Central memory CD8-positive, alpha-beta T cell (primary cell): ENCODE measurements at places on chromosomes 5 and 9.

- no peaks in the 10 kb centered on the region for H3K36me3 ChIP-seq
- H3K4me1 ChIP-seq: no peaks in the 10 kb centered on the region
- H3K4me3 ChIP-seq: no peak overlapping the region
These were observed 20.7 kb upstream of the FANCC start for GRCh38 chr9:95338243-95338642.

DNA sequence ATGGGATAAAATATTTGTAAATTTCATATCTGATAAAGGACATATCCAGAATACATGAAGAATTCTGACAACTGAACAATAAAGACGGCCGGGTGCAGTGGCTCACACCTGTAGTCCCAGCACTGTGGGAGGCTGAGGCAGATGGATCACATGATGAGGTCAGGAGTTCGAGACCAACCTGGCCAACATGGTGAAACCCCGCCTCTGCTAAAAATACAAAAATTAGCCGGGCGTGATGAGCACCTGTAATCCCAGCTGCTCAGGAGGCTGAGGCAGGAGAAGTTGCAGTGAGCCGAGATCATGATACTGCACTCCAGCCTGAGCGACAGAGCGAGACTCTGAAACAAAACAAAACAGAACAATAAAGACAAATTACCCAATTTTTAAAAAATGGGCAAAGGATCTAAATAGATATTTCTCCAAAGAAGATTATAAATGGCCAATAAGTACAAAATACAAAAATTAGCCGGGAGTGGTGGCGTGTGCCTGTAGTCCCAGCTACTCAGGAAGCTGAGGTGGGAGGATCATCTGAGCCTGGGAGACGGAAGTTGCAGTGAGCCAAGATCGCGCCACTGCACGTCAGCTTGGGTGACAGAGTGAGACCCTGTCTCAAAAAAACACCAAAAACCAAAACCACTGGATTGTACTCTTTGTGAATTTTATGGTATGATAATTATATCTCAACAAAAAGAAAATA, 9.6 kb upstream of the NSD1 start:
- H3K27ac ChIP-seq: no peak overlapping the region
- H3K36me3 ChIP-seq: no peaks in the 10 kb centered on the region
- DNase-seq: no peak
- no peaks in the 10 kb centered on the region for H3K27me3 ChIP-seq
- peaks cover 9% of the 10 kb centered on the region for H3K4me1 ChIP-seq

DNA sequence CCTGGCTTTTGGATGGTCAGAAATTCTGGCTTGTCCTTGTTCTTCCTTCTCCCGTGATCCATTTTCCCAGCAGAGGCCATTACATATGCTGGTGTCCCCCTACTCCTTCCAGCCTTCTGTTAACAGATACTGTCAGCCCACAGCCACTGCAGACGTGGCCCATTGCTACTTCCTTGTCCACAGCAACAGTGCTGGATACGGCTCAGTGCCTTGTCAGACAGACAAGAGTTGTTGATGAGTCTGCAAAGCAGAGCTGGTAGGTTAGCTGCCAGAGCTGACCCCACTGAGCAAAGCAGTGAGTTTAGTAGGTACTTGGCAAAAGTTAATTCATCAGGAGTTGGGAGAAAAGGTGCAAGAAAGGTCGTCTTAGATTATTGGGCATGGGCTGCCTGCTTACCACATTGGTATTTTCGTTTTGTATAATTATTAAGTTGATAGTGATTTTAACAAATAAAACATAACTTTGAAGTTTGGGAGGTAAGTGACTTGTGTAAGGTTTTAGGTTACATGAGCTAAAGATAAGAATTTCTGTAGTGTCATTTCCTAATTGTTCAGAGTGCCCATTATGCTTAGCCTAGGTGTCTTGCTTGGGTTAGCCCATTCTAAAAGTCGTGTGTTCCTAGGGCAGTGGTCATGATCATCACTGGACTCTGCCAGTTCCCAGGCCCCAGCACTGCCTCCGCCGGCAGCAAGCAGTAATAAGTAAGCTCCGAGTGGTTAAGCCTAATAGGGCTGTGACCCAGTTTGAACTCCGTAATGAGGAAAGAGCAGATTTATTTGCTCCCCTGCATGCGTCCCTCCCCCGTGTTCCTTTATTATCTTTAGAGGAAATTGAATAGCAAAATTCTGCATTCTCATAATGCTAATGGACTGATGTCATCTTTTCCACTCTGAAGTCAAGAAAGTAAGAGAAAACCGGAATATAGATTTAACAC, 292.0 kb downstream of the FANCC start:
- no peak for DNase-seq
- no peak overlapping the region for H3K4me3 ChIP-seq
- no peaks in the 10 kb centered on the region for H3K4me1 ChIP-seq
- H3K27me3 ChIP-seq: no peaks in the 10 kb centered on the region
- no peak overlapping the region for H3K27ac ChIP-seq
- H3K36me3 ChIP-seq: peaks cover 2% of the 10 kb centered on the region

DNA sequence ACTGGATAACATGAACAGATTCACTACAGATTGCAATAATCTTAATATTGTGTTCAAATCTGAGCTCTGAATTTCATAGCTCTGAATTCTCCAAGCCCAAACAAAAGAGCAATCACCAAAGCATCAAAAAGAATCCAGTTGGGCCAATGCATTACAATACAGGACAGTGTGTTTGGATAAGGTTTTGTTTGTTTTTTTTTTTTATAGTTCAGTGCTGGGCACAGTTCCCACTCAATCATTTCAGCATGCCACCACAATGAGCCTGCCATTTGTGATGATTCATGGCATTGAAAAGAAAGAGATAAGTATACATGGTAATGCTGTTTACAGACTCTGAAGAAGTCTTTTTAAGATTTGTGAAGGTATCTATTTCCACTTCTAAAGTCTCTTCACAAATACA, 1.7 kb upstream of the HTR1A start:
- no peak overlapping the region for H3K27ac ChIP-seq
- H3K36me3 ChIP-seq: no peaks in the 10 kb centered on the region
- H3K27me3 ChIP-seq: peaks cover 24% of the 10 kb centered on the region
- DNase-seq: no peak

DNA sequence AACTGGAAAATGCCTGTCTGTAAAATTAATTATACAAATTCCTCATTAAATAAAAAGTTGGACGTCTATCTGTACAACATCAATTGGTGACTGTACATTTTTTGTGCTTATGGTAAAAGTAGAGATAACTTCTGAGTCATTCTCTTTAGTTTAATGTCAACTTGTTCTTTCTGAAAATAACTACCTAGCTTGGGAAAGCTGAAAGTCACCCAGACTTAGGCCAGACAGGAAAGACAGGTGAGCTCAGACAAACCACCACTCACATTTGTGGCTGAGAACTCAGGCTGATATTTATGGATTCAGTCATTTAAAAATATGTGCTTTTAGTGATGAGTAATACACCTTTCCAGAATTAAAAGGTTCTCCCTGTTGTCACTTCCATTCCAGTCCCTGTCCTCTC, 31.9 kb upstream of the ENTREP1 start:
- H3K27me3 ChIP-seq: peaks cover 28% of the 10 kb centered on the region
- no peak overlapping the region for H3K4me3 ChIP-seq
- H3K4me1 ChIP-seq: no peaks in the 10 kb centered on the region

- DNase-seq: no peak
- H3K4me3 ChIP-seq: no peak overlapping the region
- no peaks in the 10 kb centered on the region for H3K4me1 ChIP-seq
These were observed 29.2 kb downstream of the RFK start for GRCh38 chr9:76365028-76365427.

- no peaks in the 10 kb centered on the region for H3K4me1 ChIP-seq
- no peak for DNase-seq
- peaks cover 38% of the 10 kb centered on the region for H3K27me3 ChIP-seq
- no peaks in the 10 kb centered on the region for H3K36me3 ChIP-seq
- H3K4me3 ChIP-seq: no peak overlapping the region
- no peak overlapping the region for H3K27ac ChIP-seq
These were observed 230.8 kb downstream of the AGTPBP1 start for GRCh38 chr9:85510830-85511504.

GRCh38 chr5:111997711-111998110, 240.7 kb upstream of the NREP start:
- no peaks in the 10 kb centered on the region for H3K4me1 ChIP-seq
- no peak for DNase-seq
- H3K27me3 ChIP-seq: peaks cover 16% of the 10 kb centered on the region
- H3K36me3 ChIP-seq: no peaks in the 10 kb centered on the region
- no peak overlapping the region for H3K27ac ChIP-seq
- H3K4me3 ChIP-seq: no peak overlapping the region

DNA sequence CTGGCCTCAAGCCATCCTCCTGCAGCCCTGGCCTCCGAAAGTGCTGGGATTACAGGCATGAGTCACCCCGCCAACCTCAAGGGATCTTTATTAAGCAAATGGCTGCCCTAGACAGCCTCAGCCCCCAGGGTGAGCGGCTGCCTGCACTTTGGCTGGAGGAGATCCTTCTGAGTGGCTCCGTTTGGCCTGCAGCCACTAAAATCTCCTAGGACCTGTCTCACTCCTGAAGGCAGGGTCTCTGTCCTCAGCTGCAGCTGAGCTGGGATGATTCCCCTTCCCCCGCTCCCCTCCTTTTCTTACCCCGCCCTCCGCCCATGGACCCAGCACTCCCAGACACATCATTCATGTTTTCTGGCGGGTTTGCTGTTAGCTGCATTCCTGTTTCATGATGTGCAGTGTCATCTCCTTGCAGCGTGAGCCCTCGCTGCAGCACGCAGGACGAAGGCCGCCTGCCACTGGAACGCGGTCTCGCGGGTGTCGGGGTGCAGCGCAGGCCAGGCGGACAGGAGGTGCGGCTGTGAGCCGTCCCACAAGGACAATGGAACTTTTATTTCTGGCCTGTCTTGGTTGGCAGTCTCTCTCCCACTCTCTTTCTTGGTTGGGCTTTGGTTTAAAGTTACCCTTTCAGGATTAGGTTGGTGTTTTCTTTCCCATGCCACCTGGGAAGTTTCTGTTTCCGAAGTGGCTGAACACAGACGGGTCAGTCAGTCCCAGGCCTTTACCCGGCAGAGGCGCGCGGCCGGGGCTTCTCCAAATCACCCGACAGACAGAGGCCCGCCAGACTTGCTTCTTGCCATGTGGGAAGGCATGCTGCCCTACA, 137.1 kb downstream of the FOXD1 start:
- H3K36me3 ChIP-seq: peaks cover 1% of the 10 kb centered on the region
- DNase-seq: no peak
- H3K4me3 ChIP-seq: no peak overlapping the region

- H3K36me3 ChIP-seq: no peaks in the 10 kb centered on the region
- H3K4me3 ChIP-seq: no peak overlapping the region
- H3K27ac ChIP-seq: no peak overlapping the region
- no peak for DNase-seq
- H3K4me1 ChIP-seq: no peaks in the 10 kb centered on the region
These were observed 5.6 kb upstream of the C9orf152 start for GRCh38 chr9:110213413-110214044.

DNA sequence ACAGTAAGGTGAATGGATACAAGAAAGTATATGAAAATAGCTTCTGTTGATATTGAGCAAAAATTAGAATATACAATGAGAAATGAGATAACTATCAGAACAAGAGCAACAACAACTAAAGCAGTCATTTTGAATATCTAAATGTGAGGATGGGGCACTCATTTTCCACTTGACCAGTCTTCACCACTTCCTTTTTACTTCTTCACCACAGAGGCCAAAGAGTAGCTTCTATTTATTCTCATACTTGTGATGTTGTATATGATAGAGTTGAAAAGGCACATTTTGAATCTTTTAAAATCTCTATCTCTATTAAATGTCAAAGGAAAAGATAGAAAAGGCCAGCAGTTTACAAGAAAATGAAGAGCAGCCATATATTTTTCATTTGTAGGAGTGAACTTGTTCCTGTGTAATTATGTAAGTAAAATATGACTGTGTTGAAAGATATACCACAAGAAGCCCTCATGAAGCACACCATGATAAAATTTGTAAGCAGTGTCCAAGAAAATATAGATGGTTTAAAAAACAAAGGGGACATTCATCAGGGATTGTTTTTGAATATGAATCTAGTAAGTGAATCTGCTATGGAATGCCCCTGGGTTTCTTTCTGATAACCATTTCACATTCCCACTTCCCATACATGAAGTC, 39.2 kb downstream of the ADAMTS19 start:
- no peak overlapping the region for H3K27ac ChIP-seq
- no peaks in the 10 kb centered on the region for H3K27me3 ChIP-seq
- no peak for DNase-seq
- no peaks in the 10 kb centered on the region for H3K36me3 ChIP-seq
- no peaks in the 10 kb centered on the region for H3K4me1 ChIP-seq
